ENCODE measurements at places on chromosomes 12 and 14.
A peak's percentile ranks its signal among the peaks of the same experiment; 100 is the strongest.

DNA sequence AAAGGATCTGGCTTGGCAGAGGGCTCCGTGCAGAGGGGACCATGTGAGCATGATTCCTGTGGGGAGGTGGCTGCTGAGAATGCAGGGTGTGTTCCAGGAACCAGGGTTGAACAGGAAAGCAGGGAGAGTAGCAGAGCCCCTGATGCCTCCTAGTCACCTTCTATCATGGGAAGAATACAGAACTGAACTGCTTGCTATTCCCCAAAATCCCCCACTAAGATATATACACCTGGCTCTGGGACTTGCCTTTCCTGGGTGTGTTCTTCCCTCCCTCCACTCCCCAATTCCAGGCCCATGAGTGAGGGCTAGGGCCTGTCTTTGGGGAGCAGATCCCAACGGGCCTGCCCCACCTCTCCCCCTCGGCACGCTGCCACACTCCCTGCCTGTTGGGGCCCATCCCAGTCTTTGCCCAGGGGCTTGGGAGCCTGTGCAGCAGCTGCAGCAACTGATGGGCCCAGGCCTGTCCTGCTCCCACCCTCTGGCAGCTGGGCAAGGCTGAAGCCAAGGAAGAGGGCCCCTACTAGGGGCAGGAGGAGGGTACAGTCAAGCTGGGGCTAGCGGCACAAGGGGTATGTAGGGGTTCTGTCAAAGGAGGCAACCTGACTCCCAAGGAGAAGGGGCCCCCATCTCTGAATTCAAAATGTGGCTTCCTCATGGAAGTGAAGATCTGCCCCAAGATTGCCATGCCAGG lies 3.2 kb downstream of the AJUBA start:
- DNase-seq, result no peak

DNA sequence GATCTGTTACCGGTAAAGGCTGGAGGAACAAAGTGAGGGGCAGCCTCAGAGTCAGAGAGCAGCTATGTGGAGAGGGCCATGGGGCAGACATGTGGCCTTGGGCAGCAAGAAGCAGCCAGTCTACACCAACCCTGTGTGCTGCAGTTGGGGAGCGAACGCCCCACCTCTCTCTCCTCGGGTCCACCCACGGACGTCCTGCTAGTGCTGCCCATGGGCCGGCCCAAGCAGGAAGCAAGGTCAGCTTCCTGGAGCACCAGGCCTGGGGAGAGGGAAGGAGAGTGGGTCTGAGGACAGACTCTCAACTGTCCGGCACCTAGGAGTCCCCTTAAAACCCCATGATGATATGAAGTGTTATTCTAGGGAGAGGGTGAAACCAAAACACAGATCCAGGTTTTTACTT lies 254.8 kb upstream of the FKBP4 start:
- no peak for DNase-seq

GRCh38 chr14:64417055-64417770 lies 29.1 kb downstream of the MTHFD1 start:
- no peak for DNase-seq

GRCh38 chr12:15268927-15269552 lies 47.8 kb upstream of the RERG start:
- DNase-seq, result no peak

DNA sequence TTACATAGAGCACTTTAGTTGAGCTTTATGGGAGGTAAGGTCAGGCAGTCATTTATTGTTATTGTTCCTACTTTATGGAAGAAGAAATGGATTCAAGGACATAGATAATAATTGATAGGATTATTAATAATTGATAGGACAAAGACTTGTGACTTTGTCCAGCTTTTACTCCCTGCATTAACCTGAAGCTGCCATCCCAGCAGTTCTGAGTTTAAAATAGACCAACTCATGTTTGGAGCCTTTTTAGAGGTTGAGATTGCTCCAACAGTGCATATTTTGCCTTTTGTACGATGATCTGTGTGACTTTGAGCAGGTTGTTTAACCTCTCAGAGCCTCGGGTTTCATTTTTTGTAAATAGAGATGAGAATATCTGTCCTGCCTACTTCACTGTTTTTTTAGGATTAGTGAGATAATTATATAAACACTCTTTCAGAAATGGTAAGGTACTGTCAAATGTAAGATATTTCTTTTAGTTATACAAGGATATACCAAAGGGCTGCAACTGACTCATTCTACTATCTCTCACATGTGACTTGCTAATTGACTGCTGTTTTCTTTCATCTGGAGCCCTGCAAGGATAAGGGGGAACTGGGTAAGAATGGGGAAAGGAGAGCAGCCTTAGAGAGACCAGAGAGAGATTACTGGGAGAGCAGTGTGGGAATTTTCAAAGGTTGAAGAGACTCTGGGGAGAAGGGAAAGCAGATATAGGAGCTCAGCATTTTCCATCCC lies 15.3 kb downstream of the WDR20 start:
- no peak for DNase-seq

DNA sequence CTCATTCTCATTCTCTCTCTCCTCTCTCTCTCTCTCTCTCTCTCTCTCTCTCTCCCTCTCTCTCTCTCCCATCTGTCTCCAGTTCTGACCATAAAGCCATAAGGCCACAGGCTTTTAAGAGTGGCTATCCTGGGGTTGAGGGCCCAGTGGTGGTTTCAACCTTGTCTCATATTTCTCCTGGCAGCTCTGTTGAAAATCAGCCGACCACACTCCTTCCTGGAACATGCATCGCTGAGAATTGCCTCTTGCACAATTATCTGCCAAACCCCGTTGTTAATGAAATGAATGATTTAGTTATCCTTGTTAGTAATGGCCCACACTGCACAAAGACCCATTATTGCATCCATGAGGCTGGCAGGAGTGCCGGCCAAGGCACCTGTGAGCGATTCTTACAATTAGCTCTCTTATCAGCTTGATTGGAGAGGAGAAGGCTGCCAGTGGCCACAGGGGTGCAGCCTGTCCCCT lies 30.4 kb upstream of the KCNA5 start:
- DNase-seq, result peak; percentile 49

- DNase-seq, result no peak
These were observed 79.5 kb downstream of the GALNT9 start for GRCh38 chr12:132249689-132250478.

DNA sequence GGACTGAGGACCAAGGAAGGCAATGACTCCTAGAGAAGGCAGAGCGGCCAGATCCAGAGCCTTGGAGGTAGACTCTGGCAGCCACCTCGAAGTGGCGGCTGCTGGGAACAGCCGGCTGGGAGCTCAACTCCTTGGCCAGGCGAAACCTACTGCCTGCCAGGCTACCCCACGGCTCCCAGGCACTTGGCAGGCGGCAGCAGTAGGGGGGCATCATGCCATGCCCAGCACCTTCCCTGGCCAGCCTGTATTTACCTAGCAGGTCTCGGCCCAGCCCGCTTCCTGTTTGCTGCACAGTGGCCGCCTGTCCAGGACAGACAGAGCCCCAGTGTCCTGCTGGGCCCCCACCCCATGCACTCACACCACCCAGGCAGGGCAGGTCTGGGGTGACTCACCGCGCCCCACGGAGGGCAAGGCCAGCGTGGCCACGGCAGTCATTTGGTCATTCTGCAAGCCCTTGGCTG lies 10.2 kb downstream of the TRPV4 start:
- DNase-seq, result no peak

DNA sequence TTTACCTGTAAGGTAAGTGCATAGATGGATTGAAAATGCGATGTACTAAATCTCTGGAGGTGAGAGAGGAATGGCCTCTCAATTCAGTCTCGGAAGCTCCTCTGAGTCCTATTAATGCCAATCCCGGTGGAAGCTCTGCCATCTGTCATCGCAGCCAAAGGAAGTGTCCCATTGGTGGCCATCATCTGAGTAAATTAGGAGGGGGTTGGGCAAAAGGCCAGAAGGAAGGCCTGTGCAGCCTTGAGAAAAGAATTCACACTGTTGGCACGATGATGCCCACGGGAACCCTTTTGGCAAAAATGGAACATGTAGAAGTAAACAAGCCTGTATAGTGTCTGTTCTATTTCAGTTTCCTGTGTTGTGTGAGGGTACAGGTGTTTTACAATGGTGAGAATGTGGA lies 494.8 kb downstream of the NELL2 start:
- no peak for DNase-seq

GRCh38 chr14:52352569-52352968 lies 38.5 kb downstream of the PTGER2 start:
- no peak for DNase-seq

DNA sequence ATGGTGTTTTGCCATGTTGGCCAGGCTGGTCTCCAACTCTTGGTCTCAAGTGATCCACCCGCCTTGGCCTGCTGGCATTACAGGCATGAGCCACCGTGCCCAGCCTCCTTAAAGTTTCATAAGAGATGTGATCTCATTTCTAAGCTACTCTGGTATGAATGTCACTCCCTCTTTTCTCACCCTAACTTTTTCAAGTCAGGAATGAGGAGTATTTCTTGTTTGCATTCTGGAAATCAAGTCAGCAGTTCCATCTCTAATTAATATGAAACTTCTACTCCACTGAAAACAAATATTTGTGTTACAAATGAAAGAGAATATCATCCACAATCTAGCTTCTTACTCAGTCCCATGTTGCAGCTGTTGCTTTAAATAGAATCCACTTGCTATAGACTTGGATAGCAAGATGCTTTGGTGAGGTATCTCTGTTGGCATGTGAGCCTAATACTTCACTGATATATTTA lies 61.3 kb downstream of the ARF6 start:
- DNase-seq, result no peak

DNA sequence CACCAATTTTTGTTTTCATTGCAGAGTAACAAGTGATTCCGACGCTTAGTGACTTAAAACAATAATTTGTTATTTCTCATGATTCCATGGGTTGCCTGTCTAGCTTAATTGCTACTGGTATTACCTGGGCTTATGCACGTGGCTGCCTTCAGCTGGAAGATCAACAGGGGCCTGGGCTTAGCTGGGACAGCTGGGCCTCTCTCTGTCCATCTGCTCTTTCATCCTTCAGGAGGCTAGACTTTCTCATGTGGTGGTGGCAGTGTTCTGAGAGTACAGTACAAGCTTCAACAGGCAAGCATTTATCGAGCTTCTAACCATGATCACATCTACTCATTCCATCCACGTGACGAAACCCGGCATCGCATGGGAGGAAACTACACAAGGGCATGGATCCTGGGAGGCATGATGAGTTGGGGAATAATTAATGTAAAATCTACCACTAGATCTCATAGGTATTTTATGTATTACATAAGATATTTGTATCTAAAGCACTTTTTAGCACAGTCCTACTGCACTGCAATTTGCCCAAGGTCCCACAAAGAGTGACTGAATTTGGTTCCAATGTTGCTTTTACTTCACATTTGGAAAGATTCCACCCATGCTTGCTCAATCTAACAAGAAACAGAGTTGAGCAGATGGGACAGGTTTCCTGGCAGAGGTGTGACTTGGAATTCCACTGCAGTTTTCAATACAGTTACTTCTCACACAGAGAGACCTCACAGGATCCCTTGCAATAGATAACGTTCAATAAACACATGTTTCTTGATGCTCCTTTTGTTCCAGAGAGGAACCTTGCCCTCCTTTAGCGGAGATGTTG lies 153.1 kb upstream of the FRMD6 start:
- DNase-seq, result no peak

DNA sequence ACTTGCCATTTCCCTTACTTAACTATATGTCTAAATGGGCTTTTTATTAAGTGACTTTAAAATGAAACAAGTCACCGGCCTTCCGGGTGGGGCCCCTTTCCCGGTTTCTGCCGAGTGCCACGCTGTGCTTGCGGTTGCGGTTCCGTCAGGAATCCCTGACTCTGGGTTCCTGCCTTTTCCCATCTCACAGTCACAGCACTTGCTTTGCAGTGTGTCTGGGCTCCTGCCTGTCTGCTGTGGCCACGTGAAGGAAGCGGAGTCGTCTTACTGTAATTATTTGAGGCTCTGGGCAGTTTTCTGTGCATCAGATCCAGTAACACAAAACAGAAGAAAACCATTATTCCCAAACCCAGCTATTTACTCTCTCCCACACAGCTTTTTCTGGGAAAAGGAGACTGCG lies 44.0 kb upstream of the FRMD6 start:
- DNase-seq, result peak; percentile 67

- DNase-seq, result no peak
These were observed 41.8 kb upstream of the FRMD6 start for GRCh38 chr14:51609955-51610283.

- DNase-seq, result no peak
These were observed 45.1 kb downstream of the TRAF3 start for GRCh38 chr14:102822311-102822863.

DNA sequence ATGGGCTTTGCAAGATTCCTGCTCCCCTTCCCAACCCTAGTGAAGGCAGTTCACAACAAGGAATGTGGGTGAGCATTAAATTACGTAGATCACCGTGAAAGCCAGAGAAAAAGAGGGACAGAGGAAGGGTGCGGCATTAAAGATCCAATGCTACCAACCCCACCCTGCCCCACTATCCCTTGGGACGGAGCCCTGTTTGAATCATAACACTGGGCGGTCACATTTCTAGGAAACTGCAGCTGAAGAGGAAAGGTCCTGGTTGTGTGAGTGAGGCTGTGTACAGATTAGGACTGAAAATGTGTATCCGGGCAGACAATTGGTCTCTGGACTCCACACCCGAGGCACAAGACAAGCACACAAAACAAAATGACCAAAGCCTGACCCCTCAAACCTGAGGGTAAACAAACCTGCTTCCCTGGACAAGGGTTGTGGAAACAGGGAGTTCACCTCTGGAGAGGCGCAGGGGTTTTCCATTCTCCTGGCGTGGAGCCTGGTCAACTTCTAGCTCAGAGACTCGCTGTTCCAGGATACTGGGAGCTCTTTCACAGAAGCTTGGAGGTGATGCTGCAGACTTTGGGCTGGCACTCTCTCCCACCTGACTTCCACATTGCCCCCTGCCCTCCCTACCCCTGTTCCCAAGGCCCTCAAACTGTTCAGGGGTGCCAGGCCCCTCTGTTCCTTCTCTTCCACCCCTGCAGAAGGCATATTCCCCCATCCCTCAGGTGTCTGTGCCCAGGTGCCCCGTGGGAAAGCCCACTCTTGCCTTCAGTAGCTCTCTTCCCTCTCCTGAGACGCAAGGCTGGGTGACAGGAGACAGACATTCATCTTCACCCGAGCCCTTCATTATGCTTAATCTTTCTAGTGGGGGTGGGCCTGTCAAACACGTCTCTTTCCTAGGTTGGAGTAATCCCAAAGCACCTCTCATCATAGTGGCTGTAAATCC lies 16.5 kb downstream of the NINJ2 start:
- DNase-seq, result no peak

DNA sequence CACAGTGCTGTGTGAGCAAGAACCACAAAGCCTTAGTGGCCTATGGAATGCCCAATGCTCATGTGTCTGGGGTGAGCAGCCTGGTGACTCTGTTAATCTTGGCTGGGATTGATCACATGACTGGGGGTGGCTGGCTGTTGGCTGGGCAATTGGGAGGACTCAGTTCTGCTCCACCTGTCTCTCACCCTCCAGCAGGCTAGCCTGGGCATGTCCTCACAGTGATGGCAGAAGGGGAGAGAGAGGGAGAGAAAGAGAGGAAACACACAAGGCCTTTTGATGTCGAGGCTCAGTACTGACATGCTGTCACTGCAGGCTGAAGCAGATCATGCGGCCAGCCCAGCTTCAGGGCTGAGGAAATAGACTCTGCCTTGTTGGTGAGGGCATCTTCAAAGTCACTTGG lies 136.8 kb downstream of the TBX5 start:
- no peak for DNase-seq

DNA sequence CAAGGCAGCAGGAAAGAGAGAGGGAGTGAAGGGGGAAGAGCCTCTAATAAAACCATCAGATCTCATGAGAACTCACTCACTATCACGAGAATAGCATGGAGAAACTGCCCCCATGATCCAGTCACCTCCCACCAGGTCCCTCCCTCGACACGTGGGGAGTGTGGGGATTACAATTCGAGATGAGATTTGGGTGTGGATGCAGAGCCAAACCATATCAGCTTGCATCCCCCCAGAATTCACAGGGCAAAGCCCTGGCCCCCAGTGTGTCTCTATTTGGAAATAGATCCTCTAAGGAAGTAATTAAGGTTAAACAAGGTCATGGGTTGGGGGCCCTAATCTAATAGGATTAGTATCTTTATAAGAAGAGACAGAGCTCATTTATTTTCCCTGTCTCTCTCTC lies 56.1 kb upstream of the TCL1A start:
- DNase-seq, result no peak

Measured in skeletal muscle cell (primary cell).